Naive thymus-derived CD4-positive, alpha-beta T cell (primary cell): ENCODE measurements at places on chromosomes 5 and 9. TPM values are rescaled to one million over a fixed set of nuclear protein-coding genes. Genes with fewer than 3 reads are reported as not detected.

DNA sequence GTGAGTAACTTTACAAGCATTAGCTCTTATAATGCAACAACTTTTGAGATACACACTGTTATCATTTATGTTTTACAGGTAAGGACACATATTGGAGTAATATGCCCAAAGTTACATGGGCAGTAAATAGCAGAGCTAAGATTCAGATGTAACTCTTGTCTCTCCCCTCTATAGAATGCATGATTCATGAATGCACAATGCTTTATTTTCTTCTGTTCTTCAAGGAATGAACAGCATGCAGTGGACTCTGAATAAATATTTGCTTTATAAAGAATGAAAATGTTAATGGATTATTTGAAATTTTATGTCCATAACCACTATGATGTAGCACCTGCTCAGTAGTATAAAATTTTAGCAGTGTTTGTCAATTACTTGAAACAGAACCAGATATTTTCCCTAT lies 629.5 kb downstream of the KCTD16 start:
- no peak for DNase-seq
- H3K27me3 ChIP-seq = no peaks in the 10 kb centered on the region
- no peaks in the 10 kb centered on the region for H3K4me1 ChIP-seq
- H3K36me3 ChIP-seq = no peaks in the 10 kb centered on the region

PTAR1 gene
- total RNA-seq = 59.0 and 60.2 TPM in 2 replicates

PRKAA1 gene
- total RNA-seq = 98.1 TPM

DNA sequence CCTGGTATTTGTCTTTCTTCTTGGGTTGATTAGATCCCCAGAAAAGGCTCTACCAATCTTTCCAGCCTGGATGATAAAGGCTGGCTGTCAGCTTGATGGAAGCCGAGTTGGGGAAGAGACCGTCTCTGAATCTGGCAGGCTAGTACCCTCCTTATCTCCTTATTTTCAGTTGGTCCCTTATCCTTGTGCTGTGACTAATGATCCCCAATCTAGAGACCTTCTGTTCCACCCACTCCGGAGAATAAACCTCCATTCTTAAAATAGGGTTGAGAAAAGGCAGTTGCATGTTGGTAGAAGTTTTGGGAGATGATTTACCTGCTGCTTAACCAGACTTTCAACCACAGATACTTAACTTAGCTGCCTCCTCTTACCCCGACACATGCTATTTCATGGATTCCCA lies 52.3 kb downstream of the PRKACG start:
- no peaks in the 10 kb centered on the region for H3K4me1 ChIP-seq
- no peak for DNase-seq
- H3K27me3 ChIP-seq = no peaks in the 10 kb centered on the region
- H3K36me3 ChIP-seq = no peaks in the 10 kb centered on the region
- no peak overlapping the region for H3K27ac ChIP-seq

DNA sequence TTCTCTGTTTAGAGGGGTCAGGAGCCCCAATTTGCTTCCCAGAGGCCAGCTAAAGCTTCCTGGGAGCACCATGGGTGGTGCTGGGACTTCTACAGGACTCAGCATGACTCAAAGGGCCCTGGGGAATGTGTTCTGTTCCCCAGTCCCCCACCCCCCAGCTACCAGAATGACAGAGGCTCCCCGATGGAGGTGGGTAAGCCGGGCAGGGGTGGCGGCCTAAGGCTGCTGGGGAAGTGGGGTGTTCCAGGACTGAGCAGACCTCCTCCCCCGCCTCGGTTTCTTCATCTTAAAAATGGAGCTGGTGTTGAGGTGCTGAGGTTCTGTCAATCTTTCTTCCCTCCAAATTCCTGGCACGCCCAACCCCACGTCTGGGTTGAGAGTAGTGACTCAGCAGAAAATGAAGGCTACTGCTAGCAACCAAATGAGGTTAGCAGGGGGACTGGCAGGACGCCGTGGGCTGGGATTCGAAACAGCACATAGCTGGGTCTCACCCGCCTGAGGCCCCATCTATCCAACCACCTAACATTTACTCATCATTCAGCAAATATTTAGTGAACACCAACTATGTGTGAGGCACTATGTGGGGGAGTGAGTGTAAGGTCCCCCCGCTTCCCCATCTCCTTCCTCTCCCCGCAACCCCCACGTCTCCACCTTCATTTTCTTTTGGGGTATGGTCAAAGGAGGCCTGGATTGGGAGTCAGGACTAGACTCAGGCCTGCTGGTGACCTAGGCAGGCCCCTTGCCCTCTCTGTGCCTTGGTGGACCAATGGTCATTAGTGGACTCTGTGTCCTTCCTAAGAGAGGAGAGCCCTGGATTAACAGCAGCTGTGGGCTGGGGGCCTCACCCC lies 50.2 kb downstream of the C9orf50 start:
- no peak overlapping the region for H3K4me3 ChIP-seq
- H3K27me3 ChIP-seq = no peaks in the 10 kb centered on the region
- no peak for DNase-seq
- no peak overlapping the region for H3K27ac ChIP-seq
- peaks cover 8% of the 10 kb centered on the region for H3K4me1 ChIP-seq
- no peaks in the 10 kb centered on the region for H3K36me3 ChIP-seq

DNA sequence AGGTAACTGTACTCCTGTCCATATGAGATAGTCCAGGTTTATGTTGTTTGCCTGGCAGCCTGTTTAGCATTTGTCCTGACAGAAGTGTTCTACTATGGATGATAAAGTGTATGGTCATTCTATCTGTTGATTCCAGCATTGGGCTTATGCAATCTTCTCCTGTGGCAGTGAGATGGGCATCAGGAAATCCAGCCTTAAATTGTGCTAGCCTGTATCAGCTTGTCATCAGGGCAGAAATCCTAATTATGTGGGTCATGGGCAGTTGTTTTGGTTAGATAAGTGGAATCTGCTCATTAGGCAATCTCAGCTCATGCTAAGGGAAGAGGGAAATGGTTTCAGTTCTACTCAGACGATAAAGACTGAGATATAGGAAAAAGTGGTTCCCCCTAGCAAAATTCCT lies 247.4 kb upstream of the CHD1 start:
- no peak overlapping the region for H3K27ac ChIP-seq
- H3K36me3 ChIP-seq = no peaks in the 10 kb centered on the region
- no peak for DNase-seq
- H3K4me1 ChIP-seq = no peaks in the 10 kb centered on the region

- H3K4me3 ChIP-seq = no peak overlapping the region
- H3K4me1 ChIP-seq = peaks cover 16% of the 10 kb centered on the region
- DNase-seq = no peak
Observed at GRCh38 chr5:87116825-87117512, 150.7 kb upstream of the RASA1 start.
